ENCODE measurements at places on chromosomes 13 and 19.
A peak's percentile ranks its signal among the peaks of the same experiment; 100 is the strongest.

DNA sequence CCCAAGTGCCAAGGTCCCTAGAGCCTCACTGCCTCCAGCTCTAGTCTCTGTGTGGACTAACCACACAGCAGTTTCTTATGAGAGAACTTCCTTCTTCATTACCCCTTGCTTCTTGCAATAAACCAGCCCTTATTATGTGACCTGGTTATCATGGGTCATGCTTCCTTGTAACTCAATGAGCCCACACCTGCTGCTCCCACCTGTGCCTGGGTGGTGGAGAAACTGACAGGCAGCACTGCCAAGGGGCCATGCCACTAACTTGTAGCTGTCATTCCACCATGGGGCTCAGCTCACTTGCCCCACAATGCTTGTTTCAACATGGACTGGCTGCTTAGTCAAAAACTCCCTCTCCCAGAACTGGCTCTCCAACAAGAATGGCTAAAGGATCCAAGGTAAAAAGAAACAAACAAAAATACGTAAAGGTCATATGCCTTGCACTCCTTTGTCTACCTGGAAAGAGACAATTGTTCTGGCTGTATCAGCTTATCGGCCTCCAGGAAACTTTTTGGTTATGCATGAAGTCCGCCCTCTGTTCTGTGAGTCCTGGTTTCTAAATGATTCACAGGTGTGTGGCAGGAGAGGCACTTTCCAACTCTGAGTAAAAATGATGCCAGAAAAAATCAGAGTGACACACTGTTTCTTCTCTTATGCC lies 446.4 kb downstream of the COG6 start:
- no peak for DNase-seq

DNA sequence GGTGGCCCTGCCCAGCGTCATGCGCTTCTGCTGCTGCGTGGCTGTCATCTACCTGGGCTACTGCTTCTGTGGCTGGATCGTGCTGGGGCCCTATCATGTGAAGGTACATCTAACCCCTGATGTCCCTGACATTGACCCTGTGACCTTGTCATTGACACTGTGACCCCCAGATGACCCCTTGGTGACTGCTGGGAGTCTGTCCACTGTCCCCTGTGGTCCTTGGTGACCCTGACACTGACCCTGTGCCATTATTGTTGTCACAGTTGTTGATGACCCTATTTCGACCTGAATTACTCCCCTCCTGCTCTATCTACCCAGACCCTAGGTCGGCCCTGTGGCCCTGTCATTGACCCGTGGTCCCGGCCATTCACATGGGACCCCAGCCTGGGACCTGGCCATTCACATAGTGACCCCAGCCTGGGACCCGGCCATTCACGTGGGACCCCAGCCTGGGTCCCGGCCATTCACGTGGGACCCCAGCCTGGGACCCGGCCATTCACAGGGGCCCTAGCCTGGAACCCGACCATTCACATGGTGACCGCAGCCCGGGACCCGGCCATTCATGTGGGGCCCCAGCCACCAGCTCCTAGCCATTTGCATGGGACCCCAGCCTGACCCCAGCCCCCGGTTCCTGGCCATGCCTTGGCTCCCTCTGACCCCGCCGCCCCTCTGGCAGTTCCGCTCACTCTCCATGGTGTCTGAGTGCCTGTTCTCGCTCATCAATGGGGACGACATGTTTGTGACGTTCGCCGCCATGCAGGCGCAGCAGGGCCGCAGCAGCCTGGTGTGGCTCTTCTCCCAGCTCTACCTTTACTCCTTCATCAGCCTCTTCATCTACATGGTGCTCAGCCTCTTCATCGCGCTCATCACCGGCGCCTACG lies 5.7 kb upstream of the PNPLA6 start:
- no peak for DNase-seq

DNA sequence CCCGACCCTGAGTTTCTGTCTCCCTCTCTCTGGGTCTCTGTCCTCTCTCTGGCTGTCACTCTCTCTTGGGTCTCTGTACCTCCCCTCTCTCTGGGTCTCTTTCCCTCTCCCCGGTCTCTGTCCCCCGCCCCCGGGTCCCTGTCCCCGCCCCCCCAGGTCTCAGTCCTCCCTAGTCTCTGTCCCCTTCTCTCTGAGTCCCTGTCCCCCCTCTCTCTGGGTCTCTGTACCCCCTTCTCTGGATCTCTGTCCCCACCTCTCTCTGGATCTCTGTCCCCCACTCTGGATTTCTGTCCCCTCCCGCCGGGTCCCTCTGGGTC lies 2.3 kb upstream of the FTL start:
- DNase-seq = no peak

GRCh38 chr13:62375653-62376052 lies 960.0 kb upstream of the PCDH20 start:
- DNase-seq = no peak

GRCh38 chr19:13060233-13060963 lies 42.3 kb downstream of the LYL1 start:
- no peak for DNase-seq

- peak; percentile 53 for DNase-seq
Observed at GRCh38 chr13:77375560-77376108, 48.7 kb upstream of the MYCBP2 start.

GRCh38 chr19:33394006-33394722 lies 20.7 kb downstream of the CEBPG start:
- DNase-seq = no peak

DNA sequence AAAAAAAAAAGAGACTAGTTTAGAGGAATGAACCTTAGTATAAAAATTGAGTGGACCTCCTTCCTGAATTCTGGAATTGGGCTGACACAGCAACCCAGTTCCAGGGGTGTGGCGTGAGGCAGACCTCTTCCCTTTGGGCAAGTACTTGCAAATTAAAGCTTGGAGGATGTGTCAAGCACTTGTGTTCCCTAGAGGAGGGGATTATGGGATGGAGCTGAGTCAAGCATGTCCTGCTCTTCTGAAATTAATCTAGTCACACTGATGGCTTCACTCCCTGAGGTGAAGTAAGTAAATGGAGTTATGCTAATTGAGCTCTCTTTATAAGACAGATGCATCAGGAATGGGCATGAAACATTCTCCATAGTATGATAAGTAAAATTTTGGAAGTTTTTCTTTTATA lies 107.7 kb upstream of the HTR2A start:
- no peak for DNase-seq

GRCh38 chr19:38512277-38512676 lies 78.8 kb downstream of the RYR1 start:
- no peak for DNase-seq

GRCh38 chr19:8209462-8210378 lies 550 bp downstream of the CERS4 start:
- DNase-seq = no peak

- no peak for DNase-seq
Observed at GRCh38 chr13:111470933-111471332, 150.5 kb downstream of the TEX29 start.

DNA sequence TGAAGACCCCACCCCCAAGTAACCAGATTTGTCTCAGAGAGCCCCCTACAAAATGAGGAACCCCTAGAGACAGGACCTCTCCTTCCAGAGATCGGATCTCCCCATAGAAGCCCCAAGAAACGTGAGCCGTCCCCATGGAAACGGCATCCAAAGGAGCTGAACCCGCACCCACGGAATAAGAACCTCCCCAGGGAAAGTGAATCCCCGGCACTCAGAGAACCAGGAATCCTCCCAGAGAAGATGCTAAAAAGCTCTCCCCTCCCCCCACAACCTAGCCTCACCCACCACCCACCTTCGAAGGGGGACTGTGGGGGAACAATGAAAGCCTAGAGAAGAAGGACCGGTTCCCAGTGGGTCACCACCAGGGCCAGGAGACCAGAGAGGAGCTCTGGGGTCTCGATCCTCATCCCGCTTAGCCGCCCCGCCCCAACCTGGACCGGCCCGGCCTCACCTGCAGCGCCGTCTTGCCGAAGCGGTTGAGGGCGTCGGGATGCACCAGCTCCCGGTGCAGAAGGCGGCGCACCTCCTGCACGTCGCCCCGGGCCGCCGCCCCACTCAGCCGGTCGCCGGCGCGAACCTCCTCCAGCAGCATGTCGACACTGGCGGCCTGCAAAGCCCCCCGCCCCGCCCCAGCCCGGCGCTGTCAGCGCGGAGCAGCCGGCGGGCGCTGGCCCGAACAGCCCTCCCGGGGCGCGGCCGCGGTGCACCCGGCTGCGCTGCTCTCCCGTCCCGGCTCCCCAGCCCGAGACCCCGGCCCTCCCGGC lies 535 bp downstream of the CDKN2D start:
- no peak for DNase-seq

DNA sequence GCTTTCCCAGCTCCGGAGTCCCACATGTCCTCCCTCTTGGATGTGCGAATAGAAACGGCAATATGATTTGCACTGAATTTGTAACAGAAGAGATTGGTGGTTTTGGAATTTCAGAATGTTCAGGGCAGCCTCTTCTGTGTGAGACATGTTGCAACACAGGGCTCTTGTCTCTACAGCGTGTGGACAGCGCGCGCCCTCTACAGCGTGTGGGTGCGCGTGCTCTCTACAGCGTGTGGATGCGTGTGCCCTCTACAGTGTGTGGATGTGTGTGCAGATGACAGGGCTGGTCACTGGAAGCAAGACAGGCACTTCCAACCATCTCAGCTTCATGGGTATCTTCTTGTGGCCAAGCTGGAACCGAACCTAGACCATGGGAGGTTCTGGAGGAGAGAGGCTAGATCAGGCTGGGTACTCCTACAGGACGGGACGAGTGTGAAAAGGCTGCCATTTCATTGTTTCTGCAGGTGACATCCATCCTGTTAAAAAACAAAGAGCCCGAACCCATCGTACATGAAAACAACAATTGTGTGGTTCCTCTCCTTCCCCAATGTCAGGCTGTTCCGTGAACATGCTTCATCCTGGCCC lies 78.4 kb downstream of the TEX29 start:
- no peak for DNase-seq

- no peak for DNase-seq
Observed at GRCh38 chr13:73958657-73959397, 175.4 kb downstream of the KLF12 start.

GRCh38 chr19:32866061-32866460 lies 3.5 kb downstream of the SLC7A9 start:
- DNase-seq = no peak

DNA sequence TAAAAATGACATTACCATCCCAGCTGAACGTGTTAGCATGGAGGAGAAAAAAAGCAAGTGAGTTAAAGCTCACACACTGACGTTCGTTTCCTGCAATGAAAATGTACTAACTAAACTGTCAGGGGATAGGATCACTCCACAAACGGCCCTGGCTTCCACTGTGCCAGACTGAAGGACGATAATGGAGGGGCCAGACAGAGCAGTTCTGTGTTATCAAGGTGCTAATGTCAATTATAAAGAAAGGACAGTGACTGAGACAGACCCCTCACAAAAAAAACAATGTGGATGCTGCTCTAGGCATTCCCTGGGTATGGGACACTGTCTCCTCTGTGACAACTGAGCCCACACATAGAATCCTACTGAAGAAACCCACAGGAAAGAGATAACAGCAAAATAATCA lies 43.7 kb upstream of the SLC15A1 start:
- DNase-seq = no peak

- DNase-seq = no peak
Observed at GRCh38 chr13:44125943-44126469, 246.3 kb downstream of the LACC1 start.

GRCh38 chr19:58578012-58578925 lies 5.1 kb upstream of the MZF1 start:
- no peak for DNase-seq

DNA sequence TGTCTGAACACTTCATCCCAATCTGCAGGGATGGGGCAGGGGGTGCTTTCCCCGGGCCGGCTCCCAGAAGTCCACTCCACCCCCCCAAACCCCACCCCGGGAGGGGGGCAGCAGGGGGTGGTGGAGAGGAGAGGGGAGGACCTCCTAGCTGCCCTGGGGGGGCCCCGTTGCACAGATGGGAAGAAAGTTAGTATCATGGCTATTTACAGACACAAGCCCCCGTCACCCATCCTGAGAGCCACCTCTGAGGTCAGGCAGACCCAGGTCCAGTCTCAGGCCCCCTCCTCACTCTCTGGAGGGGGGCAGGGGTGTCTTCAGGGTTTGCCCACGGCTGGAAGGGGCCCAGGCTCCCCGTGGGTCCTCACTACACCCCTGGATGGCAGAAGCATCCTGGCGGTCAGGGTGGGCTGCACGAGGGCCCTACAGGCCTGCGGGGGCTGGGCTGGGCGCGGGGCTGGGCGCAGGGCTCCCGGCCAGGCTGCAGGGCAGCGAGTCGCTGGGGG lies 5.8 kb upstream of the REXO1 start:
- no peak for DNase-seq

Measured in retinal pigment epithelial cell (primary cell).